ENCODE measurements at places on chromosomes 5 and 9.
A peak's percentile ranks its signal among the peaks of the same experiment; 100 is the strongest.

GRCh38 chr9:13278368-13279246 is 885 bp downstream of the MPDZ start:
- peak; percentile 77 for DNase-seq

GRCh38 chr5:129664336-129664937 is 83.5 kb upstream of the MINAR2 start:
- no peak for DNase-seq

DNA sequence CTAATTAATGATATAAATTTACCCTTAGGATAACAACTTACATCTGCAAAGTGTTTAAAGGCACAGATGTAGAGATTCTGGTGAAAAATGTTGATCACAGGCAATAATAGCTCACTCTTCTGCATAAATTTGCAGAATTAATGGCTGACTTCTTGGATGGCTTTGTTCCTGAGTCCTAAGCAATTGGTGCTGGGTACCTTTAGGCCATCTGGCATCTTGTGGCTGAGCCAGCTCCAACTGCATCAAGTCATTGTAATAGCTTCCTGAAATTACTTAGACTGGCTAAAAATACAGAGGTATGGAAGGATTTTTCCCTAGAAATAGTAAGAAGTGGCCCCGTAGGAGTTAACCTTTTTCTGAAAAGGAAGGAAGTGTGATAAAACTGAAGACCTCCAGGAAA is 118.3 kb upstream of the MINAR2 start:
- DNase-seq: no peak

GRCh38 chr5:84634256-84634655 is 249.6 kb upstream of the EDIL3 start:
- no peak for DNase-seq

DNA sequence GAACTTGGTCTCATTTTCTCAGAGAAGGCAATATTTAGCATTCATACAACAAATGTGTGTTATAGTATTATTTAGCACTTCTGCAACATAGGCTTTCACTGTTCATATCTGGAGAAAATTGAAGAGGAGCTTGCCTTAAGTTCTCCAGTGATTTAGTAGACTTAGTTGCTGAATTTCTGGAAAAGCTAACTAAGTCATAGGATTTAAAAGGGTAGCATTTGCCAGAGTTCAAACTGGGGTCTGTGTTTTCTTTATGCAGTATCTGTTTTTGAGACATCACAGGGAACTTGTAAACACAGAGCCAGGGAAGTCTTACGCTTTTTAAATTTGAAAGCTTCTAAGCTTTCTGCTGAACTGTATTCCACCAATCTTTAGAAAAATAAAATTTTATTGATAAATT is 8.7 kb upstream of the PCSK5 start:
- no peak for DNase-seq

DNA sequence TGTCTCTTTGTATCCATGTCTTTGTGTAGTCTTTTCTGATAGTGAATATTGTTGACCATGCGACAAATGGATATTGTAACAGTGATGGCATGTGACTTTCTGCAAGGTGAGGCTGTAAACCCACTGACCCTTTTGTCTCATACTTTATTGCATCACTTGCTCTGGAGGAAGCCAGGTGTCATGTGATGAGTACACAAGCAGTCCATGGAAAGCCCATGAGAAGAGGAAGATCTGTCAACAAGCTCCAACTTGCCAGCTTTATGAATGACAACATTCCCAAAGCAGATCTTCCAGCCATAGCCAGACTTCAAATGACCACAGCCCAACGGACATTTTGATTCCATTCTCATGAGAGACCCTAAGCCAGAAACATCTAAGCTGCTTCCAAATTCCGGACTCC is 450.1 kb upstream of the ACTBL2 start:
- DNase-seq: no peak

GRCh38 chr9:73153793-73154227 is 2.1 kb downstream of the ANXA1 start:
- no peak for DNase-seq

GRCh38 chr5:109703829-109704228 is 14.1 kb downstream of the MAN2A1 start:
- no peak for DNase-seq

DNA sequence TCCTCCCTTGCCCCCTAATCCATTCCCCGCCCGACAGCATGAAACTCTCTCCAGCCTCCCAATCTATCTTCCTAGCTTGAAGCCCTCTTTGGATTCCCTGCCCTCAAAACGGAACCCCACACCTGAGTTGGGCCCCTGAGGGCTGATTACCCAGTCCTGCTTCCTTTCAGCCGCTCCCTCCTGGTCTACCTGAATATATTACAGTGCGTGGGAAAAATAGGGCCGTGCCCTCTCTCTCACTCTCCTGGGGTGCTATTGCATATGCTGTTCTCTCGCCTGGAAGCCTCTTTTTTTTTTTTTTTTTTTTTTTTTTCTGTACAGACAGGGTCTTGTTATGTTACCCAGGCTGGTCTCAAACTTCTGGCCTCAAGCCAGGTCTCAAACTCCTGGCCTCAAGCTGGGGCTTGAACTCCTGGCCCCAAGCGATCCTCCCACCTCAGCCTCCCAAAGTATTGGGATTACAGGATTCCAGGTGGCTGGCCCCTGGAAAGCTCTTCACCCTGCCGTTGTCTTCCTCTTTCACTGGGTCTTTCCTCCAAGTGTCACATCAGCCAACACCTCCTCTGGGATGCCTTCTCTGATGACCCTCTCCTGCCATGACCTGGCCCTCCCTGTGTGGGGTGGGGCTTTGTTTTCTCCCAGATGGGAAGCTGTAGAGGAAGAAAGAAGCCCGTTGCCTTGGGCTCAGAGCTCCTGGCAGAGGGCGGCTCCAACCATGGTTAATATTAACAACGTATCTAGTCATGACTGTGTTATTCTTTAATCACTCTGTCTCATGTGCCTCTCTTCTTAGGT is 8.2 kb downstream of the DNM1 start:
- DNase-seq: no peak
